ENCODE measurements at places on chromosomes 6 and 20.

GRCh38 chr20:63772781-63773518, 33.4 kb downstream of the SLC2A4RG start:
- no peak for DNase-seq

GRCh38 chr6:140480852-140481251, 1106.4 kb upstream of the CITED2 start:
- no peak for DNase-seq

DNA sequence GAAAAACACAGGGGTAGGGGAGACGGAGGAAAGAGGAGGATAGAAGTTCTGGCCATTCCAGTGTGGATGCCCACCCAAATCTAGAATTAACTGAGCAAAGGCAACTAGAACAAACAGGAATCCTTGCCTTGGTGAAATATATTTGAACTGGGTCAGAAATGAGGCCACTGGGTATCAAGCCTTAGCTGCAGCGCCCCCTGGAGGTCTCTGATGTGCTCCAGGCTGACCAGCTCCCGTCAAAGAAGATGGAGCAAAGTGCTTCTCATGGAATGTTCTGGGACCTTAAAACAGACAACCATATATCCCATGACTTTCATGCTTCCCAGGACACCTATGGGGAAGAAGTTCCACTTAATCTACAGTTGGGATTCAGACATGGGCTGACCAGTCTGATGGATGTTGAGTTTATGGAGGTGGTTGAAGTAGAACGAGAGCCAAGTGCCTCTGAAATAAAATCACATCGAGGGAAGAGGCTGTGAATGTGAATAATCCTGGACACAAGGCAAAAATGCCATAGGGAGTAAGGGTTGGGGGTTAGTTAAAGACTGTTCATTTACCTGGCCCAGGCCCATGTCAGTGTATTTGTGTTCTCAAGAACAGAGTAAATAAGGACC, 50.4 kb downstream of the HLA-DPB1 start:
- peak; percentile 48 for DNase-seq

DNA sequence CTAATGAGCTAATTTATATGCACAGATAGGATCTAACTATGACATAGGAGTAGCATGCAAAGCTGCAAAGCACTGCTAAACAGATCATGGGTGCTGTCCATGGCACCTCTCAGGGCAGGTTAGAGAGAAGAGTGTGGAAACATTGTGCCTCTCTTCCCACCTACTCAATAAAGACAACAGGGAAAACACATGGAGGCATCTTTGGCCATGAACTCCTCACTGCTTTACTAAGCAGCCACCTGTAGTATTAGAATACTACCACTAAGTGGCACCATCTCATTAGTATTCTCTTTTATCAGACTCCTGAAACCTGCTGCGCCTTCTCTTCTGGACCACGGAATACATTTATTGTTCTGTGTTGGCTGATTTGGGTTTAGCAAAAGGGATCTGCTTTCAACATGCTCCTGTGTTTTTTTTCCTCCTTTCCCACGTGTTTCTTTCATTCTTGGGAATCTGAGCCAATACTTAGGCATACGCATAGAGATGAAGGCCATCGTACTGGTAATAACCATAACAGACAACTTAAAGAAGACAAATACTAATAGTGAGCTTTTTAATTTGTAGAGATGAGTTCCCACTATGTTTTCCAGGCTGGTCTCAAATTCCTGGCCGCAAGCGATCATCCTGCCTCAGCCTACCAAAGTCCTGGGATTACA, 9.4 kb upstream of the HDDC2 start:
- DNase-seq: peak; percentile 58

DNA sequence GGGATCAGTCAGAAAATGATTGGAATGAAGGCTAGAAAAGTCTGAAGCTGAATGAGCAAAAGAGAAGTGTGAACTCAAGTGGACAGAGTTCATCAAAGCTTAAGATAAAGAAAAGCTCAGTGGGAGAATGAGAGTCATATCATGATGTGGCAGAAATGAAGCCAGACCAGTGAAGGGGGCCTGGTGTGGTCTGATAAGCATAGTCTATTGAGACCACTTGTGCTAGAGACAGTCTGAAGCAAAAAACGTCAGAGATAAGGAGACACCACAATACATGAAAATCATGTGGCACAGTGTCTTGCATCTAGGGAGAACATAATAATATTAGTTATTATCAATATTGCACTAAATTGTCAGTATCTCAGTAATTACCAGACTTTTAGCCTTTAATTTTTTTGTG, 601.5 kb downstream of the UTRN start:
- DNase-seq: no peak

- no peak for DNase-seq
These were observed 24.2 kb upstream of the KIF25 start for GRCh38 chr6:167973148-167973885.

- peak; percentile 77 for DNase-seq
These were observed 21.4 kb upstream of the PI16 start for GRCh38 chr6:36933102-36933501.
